Small intestine (tissue), 16 donors: ENCODE measurements at places on chromosomes 3 and 15.

GRCh38 chr3:87288446-87288845, 12.1 kb upstream of the POU1F1 start:
- DNase-seq: no peak

DNA sequence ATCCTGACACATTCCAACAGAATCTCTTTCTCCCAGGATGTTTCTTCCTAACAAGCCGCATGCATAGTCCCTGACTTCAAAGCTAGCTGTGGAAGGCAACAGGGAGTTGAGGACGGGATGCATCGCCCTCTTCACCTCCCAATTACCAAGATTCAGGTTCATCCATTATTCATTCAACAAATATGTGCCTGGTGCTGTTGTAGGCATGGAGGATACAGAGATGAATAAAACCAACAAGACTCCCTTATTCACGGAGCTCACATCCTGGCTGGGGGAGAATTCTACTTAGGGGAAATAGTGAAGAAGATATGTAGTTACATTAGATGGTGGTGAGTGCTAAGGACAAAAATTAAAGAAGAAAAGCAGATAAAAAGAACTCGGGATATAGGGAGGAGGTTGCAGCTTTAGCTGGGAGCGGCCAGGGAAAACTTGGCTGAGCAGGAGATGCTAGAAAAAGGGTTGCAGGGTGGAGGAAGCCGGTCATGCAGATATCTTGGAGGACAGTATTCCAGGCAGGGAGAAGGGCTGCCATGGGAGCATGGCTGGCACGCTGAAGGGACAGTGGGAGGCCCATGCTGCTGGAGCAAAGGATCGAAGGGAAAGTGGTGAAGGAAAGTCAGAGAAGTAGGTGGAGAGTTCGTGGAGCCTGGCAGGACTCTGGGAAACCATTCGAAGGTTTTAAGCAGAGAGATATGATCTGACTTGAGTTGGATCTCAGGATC, 5.0 kb downstream of the ITGB5 start:
- DNase-seq: no peak

GRCh38 chr3:474828-475227, 278.3 kb downstream of the CHL1 start:
- no peak for DNase-seq

GRCh38 chr3:28982906-28983305, 298.0 kb upstream of the RBMS3 start:
- no peak for DNase-seq

DNA sequence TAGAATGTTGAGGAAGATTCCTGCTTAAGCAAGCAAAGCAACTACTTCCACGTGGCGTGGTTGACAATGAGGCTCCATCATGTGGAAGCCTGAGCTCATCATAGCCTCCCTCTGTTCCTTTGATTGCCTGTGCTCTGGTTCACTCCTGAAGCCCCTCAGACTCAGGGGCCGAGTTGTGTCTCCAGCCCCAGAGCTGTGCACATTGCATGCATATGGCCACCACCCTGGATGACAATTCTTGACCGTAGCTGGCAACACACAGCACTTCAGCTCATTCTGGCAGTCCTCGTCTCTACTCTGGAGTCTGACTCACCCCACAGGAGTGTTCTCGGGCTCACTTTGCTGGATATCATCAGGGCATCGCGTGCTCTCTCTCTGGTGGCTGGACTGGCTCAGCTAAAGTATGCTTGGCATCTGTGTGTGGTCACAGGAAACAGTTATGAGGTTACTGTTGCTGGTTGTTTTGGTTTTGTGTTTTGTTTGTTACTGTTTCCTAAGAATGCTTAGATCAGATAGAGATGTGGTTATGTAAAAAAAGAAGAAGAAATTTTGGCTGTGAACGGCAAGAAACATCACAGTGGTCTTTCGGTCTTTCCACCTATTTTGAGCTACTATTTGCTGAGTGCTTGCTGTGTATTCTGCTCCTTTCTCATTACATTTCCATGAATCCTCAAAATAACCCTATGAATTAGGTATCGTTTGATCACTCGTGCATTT, 41.6 kb upstream of the MRPS22 start:
- DNase-seq: no peak

- no peak for DNase-seq
These were observed 269.8 kb downstream of the NTRK3 start for GRCh38 chr15:87986776-87987175.

DNA sequence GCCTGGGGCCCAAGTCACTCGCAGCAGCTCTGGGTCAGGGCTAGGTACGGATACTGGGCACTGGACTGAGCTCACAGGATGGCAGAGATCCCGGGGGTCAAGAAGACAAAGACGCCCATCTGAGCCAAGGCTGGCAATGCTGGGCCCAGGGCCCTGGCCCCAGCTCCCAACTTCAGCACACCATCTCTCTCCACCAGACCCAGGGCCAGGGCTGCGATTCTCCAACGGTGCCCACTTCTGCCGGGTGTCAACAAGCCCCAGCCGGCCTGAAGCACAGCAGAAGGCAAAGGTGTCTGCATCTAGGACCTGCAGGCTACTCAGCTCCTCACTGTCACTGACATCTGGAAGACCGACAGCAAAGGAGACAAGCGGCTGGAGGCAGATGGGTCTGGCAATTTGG, 8.6 kb downstream of the WDR73 start:
- no peak for DNase-seq
